ENCODE measurements at places on chromosomes 2 and 18.
A peak's percentile ranks its signal among the peaks of the same experiment; 100 is the strongest.

- DNase-seq, result peak; percentile 40
Measured at GRCh38 chr2:63712748-63713147, 124.0 kb downstream of the MDH1 start.

- DNase-seq, result no peak
Measured at GRCh38 chr2:232026910-232027309, 65.4 kb downstream of the DIS3L2 start.

DNA sequence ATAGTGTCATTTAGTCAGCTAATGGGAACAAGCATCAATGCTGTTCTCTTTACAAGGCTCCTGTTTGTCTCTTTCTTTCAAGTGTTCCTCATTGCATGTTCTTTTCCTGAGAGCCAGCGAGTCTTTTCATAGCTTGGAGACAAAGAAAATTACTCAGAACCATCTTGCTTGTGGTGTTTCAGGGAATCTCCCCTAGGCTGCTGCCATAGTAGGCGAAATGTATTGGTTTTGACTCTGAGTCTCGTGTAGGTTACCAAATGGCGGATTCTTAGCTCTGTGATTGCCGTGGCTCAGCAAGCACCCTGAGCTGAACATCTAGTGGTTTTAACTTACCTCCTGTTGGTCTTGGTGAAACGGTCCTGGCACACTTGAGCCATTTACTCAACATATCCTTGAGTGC lies 68.7 kb downstream of the RHBDD1 start:
- DNase-seq, result no peak

- DNase-seq, result no peak
Measured at GRCh38 chr2:220503431-220503830, 876.0 kb downstream of the SLC4A3 start.

DNA sequence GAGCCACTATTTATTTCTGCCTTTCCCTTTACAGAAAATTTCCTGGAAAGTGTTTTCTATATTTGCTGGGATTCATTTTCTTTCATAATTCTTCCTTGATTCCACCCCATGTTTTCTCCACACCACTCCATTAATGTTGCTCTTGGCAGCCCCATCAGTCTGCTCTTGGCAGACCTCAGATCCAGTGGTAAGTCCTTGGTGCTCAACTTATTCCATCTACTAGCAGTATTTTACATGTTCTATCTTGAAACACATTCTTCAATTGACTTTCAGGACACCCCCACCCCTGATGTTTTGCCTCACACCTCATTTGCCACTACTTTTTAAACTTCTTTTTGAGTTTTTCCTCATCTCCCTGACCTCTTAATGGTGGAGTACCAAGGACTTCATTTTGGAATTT lies 65.0 kb downstream of the HNMT start:
- DNase-seq, result no peak

- DNase-seq, result peak; percentile 28
Measured at GRCh38 chr2:215882689-215883088, 130.7 kb downstream of the MREG start.

DNA sequence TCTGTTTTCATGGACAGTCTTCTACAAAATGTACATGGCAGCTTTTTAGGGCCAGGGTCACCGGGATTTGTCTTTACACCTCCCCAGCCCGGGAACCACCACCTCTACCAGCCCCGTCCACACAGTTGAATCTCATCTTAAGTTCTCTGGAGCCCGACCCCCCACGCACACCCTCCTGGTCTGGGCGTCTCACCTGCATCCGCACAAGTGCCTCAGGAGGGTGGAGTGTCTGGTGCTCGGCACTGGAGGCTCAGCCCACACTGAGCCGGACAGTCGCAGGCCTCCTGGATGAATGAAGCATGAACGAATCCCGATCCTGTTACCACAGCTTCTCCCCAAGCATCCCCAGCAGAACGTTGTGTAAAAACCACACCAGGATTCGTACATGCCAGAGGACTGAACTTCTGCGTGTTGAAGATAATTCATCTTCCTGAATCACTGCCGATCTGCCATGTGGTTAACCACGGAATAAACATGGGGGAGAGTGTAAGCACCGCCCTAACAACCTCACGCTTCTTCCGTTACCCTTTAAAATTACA lies 162.0 kb downstream of the RTP5 start:
- DNase-seq, result peak; percentile 85

DNA sequence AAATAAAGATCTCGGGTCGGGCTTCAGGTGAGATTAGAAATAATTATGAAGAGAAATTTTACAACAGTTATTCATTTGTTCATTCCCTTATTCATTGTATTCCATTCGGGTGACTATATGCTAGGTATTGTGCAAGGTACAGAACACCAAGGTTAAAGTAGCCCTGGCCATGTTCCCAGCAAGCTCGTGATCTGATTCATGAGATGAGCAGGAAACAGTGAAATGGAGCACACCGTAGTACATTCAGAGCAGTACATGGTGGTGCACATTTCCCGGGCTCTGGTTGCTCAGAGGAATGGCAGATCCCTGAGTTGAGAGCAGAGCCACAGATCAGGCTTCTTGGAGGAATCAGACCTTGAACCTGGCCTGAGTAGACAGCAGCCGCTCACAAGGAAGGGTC lies 87.7 kb downstream of the PRKRA start:
- DNase-seq, result peak; percentile 11

GRCh38 chr2:215288112-215288815 lies 23.6 kb upstream of the ATIC start:
- no peak for DNase-seq

GRCh38 chr18:55302167-55302833 lies 285.7 kb downstream of the TCF4 start:
- DNase-seq, result no peak

DNA sequence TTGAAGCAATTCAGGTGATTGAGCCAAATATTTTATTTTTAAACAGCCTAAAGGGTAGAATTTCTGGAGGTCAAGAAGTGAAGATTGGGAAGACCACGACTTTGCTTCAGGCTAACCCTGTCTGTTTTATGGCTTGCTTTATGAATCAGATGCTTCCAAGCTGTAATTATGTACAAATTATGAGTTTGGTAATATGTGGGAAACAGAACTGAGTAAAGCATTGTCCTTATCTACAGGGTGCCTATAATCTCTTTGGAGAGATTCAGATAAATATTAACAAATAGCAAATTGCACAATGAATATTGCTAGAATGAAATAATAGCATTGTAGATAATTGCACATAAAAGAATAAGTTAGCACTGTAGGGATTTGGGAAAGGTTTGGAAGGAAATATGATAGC lies 539.4 kb upstream of the CDH2 start:
- DNase-seq, result no peak

- no peak for DNase-seq
Measured at GRCh38 chr2:76870581-76870980, 651.6 kb downstream of the LRRTM4 start.
